Endodermal cell (in vitro differentiated cells): ENCODE measurements at places on chromosomes 2 and 18.

DNA sequence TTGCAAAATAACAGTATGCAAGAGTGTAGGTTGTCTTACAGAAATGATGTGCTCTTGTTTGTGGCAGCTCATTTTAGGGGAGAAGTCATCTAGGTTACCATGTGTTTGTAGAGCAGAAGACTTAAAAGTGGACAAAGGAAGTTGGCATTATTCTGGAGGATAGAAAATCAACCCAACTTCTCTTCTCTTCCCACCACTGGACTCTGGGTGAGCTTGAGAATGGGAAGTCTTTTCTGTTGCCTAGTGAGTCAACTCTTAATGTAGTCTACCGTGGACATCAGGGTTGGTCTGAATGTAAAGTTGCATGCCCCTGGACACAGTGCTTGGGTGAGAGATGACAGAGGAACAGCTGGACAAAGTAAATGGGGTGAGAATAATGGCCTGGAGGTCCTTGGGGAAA lies 98.3 kb downstream of the FMNL2 start:
- H3K36me3 ChIP-seq: no peaks in the 10 kb centered on the region
- H3K4me1 ChIP-seq: peaks cover 11% of the 10 kb centered on the region
- no peaks in the 10 kb centered on the region for H3K27me3 ChIP-seq
- DNase-seq: no peak
- no peak overlapping the region for H3K27ac ChIP-seq

GRCh38 chr2:150484461-150485021 lies 2.9 kb downstream of the RND3 start:
- DNase-seq: no peak
- no peaks in the 10 kb centered on the region for H3K36me3 ChIP-seq
- peak overlapping the region; percentile 80 for H3K4me3 ChIP-seq
- H3K4me1 ChIP-seq: peaks cover 3% of the 10 kb centered on the region

DNA sequence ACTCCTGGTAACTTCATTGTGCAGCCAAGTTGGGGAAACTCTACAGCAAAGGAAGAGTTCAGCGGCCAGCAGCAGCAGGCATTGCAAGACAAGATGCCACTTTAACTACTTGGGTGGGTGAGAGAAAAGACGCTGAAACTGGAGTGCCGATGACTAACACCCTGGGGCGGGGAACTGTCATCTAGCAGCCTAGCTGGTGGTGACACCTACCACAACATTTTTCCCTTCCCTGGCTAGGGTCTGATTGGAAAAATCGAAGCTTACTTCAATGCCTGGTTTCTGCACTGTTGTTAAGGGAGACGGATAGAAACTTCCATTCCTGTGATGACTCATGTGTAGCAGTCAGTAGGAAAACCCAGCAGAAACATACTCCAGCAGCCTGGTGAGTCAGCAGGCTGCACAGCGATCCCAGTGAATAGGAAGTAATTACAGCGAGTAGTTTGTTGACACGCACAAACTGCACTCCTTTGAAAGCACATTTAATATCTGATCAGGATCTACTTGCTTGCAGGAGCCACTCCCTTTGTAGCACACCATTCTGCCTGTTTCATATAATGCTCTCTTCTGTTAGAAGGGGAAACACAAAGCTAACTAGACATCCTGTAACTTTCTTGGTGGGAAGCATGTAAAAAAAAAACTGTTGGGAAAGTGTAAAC lies 62.1 kb upstream of the MAPRE2 start:
- no peaks in the 10 kb centered on the region for H3K36me3 ChIP-seq
- DNase-seq: peak; percentile 69
- peaks cover 59% of the 10 kb centered on the region for H3K27me3 ChIP-seq

- H3K4me1 ChIP-seq: no peaks in the 10 kb centered on the region
- H3K27ac ChIP-seq: no peak overlapping the region
- no peak for DNase-seq
- no peak overlapping the region for H3K4me3 ChIP-seq
Observed at GRCh38 chr18:8732442-8733360, 27.3 kb downstream of the MTCL1 start.

- DNase-seq: no peak
- H3K4me1 ChIP-seq: no peaks in the 10 kb centered on the region
- no peak overlapping the region for H3K4me3 ChIP-seq
- H3K36me3 ChIP-seq: no peaks in the 10 kb centered on the region
- no peak overlapping the region for H3K27ac ChIP-seq
Observed at GRCh38 chr18:11561293-11561692, 48.1 kb upstream of the SLC35G4 start.

- H3K4me1 ChIP-seq: no peaks in the 10 kb centered on the region
- no peaks in the 10 kb centered on the region for H3K27me3 ChIP-seq
- H3K4me3 ChIP-seq: no peak overlapping the region
- no peak for DNase-seq
Observed at GRCh38 chr2:157922815-157923214, 46.7 kb upstream of the ACVR1 start.

DNA sequence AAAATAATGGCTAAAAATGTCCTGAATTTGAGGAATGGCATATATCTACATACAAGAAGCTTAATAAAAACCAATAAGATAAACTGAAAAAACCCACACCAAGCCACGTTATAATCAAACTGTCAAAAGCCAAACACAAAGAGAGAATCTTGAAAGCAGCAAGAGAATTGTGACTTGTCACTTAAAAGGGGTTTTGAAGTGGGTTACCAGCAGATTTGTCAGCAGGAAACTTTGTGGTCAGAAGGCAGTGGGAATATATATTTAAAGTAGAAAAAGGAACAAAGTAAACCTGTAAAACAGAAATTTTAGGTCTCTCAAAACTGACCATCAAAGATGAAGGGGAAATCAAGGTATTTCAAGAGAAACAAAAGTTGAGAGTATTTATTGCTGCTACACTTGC lies 171.9 kb upstream of the CNTNAP5 start:
- H3K27me3 ChIP-seq: no peaks in the 10 kb centered on the region
- H3K27ac ChIP-seq: no peak overlapping the region
- no peaks in the 10 kb centered on the region for H3K4me1 ChIP-seq
- no peaks in the 10 kb centered on the region for H3K36me3 ChIP-seq
- H3K4me3 ChIP-seq: no peak overlapping the region

DNA sequence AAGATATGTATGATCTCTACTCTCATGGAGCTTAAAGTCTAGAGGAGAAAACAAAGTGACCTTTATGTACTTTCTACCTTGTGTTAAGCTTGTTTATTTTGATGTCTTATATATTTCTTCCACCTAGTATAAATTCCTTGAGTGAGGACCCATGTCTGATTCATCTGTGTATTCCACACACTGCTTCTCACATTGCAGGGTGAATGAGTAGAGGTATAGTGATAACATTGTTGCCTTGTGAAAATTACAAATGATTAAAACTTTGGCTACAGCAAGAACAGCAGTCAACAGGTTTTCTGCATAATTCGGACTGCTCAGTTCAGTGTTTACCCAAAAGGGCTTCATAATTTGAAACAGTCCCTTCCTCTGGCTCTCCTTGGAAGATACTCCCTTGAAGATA lies 36.3 kb downstream of the AOX1 start:
- H3K27me3 ChIP-seq: no peaks in the 10 kb centered on the region
- H3K36me3 ChIP-seq: no peaks in the 10 kb centered on the region
- no peak for DNase-seq

DNA sequence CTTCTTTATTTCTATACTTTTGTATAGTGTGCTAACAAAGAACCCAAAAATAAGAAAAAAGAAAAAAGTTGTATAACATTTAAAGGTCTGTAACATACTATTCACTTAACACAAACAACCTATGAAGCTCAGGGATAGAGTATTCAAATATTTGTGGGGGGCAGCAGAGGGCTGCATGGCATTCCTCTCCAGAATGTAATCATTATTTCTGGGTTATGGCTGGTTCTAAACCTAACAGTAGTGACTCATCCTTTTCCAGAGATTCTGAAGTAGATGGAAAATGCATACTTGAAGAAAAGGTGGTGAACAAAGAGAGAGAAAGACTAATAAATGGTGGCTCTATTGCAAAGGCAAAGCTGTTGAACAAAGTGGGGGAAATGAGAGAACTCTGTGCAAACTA lies 249.4 kb downstream of the NRXN1 start:
- no peaks in the 10 kb centered on the region for H3K36me3 ChIP-seq
- H3K4me3 ChIP-seq: no peak overlapping the region
- no peak overlapping the region for H3K27ac ChIP-seq
- no peaks in the 10 kb centered on the region for H3K27me3 ChIP-seq
- no peak for DNase-seq

- DNase-seq: no peak
- peaks cover 27% of the 10 kb centered on the region for H3K27me3 ChIP-seq
- no peak overlapping the region for H3K27ac ChIP-seq
- no peaks in the 10 kb centered on the region for H3K36me3 ChIP-seq
- H3K4me1 ChIP-seq: no peaks in the 10 kb centered on the region
Observed at GRCh38 chr2:176650838-176651555, 381.8 kb downstream of the MTX2 start.

GRCh38 chr2:74779587-74780135 lies 54.3 kb upstream of the HK2 start:
- no peak overlapping the region for H3K27ac ChIP-seq
- no peak overlapping the region for H3K4me3 ChIP-seq
- H3K4me1 ChIP-seq: peaks cover 18% of the 10 kb centered on the region
- no peaks in the 10 kb centered on the region for H3K27me3 ChIP-seq
- no peak for DNase-seq

DNA sequence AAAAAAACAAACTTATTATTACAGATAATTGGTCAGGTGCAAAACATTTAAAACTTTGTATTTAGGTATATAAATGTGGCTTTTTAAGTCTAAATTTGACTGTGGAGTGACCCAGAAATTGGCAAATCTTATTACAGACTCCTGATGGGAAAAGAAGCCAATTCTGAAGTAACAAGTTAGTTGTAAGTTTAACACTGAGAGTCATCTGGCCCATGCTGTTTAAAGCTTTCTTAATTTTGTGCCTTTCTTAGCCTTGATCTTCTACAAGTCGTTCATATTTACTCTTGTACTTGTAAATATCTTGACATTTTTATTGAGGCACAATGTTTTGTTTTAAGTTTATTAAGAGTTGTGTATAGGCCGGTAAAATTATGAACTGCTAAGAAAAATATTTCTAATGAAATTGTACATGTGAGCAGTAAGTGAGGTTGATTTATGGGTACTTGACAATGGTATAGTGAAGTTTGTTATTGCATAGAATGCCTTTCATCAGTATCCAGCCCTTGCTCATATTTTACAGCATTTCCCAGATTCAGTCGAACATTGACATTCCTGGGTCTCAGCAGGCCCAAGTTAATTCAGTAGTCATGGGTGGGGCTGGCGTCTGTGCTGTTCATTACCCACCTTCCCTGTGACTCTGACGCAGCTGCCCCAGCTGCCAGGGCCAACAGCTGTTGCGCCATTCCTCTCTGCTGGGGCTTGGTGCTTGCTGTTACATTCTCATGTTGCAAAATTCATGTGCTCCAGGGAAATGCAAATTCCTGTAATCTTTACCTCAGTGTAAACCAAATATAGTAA lies 121.4 kb downstream of the ZNF236 start:
- DNase-seq: no peak
- no peak overlapping the region for H3K27ac ChIP-seq
- peaks cover 33% of the 10 kb centered on the region for H3K36me3 ChIP-seq
- no peaks in the 10 kb centered on the region for H3K4me1 ChIP-seq

- no peak for DNase-seq
- no peak overlapping the region for H3K4me3 ChIP-seq
- H3K4me1 ChIP-seq: no peaks in the 10 kb centered on the region
- H3K27ac ChIP-seq: no peak overlapping the region
Observed at GRCh38 chr18:67290421-67290820, 226.1 kb downstream of the DSEL start.
